Stimulated activated CD4-positive, alpha-beta T cell treated with anti-CD3 and anti-CD28 coated beads, Interleukin-2, amount 100 ng/mL, for 24 hours (primary cell): ENCODE measurements at places on chromosomes 6 and 20.

GRCh38 chr20:25306991-25307903 lies 59.4 kb downstream of the PYGB start:
- DNase-seq, result no peak

- no peak for DNase-seq
Measured at GRCh38 chr20:47175493-47175892, 181.0 kb downstream of the ZMYND8 start.

GRCh38 chr6:52573295-52573694 lies 3.6 kb downstream of the TRAM2 start:
- DNase-seq, result no peak

DNA sequence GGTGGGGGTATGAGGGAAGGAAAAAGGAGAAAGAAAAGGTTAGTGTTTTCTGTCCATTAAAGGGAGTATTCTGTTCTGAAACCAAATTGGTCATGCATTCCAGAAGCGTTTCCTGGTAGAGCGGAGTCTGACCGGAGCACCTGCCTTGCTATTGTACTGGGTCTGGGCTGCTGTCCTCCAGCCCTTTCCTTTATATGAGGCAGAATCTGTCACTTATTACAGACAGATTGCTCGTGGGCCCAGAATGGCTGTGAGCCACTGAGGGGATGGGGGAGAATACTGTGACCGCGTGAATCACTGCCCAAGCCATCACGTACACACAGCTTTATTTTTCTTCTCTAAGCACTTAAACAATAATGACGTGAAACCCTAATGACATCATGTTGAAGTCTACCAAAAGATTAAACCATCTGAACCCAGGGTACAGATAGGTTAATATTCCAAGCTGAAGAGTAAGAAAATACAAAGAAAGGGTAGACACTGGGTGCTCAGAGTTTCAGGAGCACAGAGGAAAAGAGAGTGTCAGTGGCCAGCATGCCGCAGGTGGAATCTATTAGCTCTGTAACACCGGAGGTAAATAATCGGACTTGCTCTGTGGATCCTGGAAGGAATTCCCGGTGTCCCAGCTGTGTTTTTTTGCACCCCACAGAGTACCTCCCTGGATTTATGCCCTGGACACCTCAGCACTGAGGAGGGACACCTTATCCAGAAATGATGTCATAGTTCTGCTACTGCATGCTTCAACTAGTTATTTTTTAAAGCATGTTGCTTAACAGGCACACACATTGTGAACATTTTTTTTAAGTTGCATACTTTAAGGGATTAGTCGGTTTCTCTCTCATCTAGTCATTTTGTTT lies 573.3 kb downstream of the PKHD1 start:
- no peak for DNase-seq

GRCh38 chr6:161290751-161291150 lies 16.9 kb upstream of the AGPAT4 start:
- DNase-seq, result no peak

DNA sequence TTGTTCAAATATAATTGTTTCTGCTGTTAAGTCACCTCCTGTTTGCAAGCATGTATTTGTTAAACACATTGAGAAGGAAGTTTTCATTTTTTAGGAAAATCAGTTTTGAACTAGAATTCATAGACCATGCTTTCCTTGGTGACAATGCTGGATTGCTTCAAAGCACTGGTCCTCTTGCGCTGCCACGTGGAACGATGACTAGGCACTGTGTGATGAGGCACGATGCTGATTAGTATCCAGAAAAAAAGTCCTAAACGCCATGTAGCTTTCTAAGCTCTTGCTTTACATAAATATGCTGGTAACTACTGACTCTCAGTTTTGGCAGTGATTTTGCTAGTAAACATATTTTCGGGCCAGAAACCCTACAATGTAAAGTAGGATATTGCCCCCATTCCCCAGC lies 11.1 kb upstream of the EXOC2 start:
- no peak for DNase-seq

DNA sequence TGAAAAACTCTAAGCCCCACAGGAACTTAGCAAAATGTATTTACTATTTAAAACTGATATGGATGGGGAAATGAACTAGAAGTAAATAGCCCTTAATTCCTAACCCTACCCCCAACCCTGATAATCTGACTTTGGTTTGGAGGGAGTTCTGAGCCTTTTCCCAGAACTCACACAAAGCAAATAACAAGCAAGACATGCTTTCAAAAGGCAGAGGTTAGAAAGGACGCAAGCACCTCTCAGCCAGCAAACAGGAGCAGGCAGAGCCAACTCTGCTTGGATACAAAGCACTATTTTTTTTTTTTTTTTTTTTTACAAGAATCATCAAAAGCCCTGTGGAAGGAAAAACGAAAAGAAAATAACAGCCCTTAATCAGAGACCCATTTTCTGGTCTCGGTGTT lies 58.7 kb downstream of the SLC22A23 start:
- DNase-seq, result no peak

- no peak for DNase-seq
Measured at GRCh38 chr6:35919085-35919826, 1.6 kb downstream of the SRPK1 start.

DNA sequence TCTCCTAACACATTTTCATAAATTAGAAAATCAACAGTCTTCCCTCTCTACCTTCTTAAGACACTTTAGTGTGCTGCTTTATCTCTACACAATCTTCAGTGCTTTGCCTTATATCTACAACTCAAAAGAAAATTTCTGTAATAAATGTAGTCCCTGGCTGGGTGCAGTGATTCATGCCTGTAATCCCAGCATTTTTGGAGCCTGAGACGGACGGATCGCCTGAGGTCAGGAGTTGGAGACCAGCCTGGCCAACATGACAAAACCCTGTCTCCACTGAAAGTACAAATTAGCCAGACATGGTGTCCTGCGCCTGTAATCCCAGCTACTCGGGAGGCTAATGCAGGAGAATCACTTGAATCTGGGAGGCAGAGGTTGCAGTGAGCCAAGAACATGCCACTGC lies 9.7 kb upstream of the EDN1 start:
- DNase-seq, result no peak

- no peak for DNase-seq
Measured at GRCh38 chr6:113539623-113540022, 317.5 kb upstream of the MARCKS start.

GRCh38 chr20:24604966-24605665 lies 135.7 kb downstream of the SYNDIG1 start:
- no peak for DNase-seq

- DNase-seq, result no peak
Measured at GRCh38 chr6:41442352-41442672, 103.9 kb upstream of the FOXP4 start.
